CD8-positive, alpha-beta memory T cell (primary cell): ENCODE measurements at places on chromosomes 11 and 22. TPM values are rescaled to one million over a fixed set of nuclear protein-coding genes. Genes with fewer than 3 reads are reported as not detected.

The OR56A4 gene
- polyA plus RNA-seq: not detected

The UNC93B1 gene
- polyA plus RNA-seq: 26.5 TPM

The MRPL21 gene
- polyA plus RNA-seq: 96.3 TPM

The RFPL1 gene
- polyA plus RNA-seq: not detected

The OR2AG1 gene
- polyA plus RNA-seq: not detected

The MOV10L1 gene
- not detected for polyA plus RNA-seq

The SYNGR1 gene
- polyA plus RNA-seq: 10.1 TPM

The ANO1 gene
- polyA plus RNA-seq: not detected

The PLCB3 gene
- polyA plus RNA-seq: 0.47 TPM

The C11orf87 gene
- not detected for polyA plus RNA-seq

The HBD gene
- polyA plus RNA-seq: not detected

The C1QTNF5 gene
- not detected for polyA plus RNA-seq
